ENCODE measurements at places on chromosomes 3 and 15.

- no peak for DNase-seq
Observed at GRCh38 chr15:101198800-101199199, 53.0 kb downstream of the CHSY1 start.

GRCh38 chr3:149507491-149508324, 33.2 kb downstream of the TM4SF4 start:
- no peak for DNase-seq

GRCh38 chr3:110070161-110070916, 733.0 kb upstream of the DPPA4 start:
- no peak for DNase-seq

DNA sequence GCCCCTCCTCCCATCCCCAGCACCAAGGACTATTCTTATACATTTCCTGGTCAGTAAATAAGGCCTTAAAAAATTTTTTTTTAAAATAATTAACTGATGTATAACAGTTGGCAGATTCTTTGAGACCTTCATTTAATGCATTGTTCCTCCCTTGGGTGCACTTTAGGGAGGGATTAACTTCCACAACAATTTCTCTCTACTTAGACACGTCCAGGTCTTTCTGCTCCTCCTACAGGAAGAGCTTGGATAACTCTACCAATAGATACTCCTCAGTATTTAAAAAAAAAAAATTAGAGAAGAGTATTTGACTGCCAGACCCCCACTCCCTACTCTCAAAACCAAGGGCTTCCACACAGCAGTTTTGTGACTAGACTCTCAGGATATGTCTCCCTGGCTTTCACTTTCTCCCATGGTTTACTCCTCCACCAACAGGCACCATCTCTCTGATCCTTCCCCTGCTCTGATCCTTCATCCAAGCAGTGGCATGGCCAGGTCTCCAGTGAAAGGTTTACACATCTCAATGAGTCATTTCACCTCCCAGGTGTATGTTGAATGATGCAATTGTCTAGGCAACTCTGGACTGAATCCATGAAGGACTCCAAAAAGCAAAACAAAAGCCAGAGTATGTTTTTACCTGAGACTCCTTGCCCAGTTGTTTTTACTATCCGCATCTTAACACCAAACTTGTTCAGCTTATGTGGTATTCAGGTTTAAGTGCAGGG, 7.4 kb downstream of the ZIC4 start:
- no peak for DNase-seq

DNA sequence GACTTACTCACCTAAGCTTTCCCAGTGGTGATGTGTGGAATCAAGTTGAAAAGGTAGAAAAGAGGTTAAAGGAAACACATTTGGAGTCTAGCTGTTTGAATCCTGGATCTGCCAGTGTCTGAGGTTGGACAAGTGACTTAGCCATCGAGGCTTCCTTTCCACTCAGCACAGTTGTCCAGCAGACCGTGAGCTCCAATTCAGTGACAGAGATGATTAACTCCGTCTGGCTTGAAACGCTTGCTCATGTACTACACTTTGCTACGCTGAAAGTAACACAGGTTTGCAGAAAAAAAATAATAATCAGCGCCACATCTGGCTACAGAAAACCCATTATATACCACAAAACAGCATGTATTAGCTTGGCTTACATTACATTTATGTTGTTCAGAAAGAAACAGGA, 364.9 kb upstream of the MCTP2 start:
- DNase-seq: no peak

GRCh38 chr3:52809662-52810377, 15.2 kb downstream of the ITIH3 start:
- no peak for DNase-seq

DNA sequence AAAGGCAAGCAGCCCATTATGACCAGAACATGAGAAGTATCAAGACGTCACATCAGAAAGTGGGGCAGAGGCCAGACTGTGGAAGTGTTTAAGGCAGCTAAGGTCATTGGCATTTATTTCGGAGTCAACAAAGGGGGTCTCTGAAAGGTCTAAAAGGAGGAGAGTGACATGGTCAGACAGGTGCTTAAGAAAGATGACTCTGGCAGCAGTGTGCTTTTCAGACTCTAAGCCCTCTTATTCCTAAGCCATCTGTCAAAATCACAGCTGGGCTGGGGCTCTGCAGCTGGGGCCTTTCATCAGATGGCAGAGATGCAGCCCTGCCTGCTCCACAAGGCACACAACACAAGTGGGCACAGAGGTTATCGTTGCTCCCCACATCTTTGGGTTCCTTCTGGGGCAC, 14.0 kb downstream of the FBXL22 start:
- DNase-seq: no peak

- peak; percentile 42 for DNase-seq
Observed at GRCh38 chr3:140051019-140051957, 116.3 kb downstream of the CLSTN2 start.

DNA sequence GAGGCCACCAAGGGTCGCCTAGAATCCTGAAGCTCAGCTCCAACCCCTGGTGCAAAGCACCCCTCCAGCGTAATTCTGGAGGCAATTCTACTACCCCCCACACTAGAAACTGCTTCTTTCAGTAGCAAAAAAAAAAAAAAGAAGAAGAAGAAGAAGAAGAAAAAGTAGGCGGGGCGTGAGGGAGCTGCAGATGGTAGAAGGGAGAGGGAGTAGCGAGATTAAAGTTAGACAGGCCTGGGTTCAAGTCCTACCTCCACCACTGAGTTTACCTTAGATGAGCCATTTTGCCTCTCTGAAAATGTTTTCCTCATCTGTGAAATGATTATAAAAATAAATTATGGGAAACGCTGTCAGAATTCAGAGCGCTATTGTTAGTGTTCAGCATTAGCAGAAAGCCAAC, 913 bp downstream of the FAM174B start:
- DNase-seq: no peak

GRCh38 chr15:85333132-85333831, 47.1 kb upstream of the AKAP13 start:
- no peak for DNase-seq

DNA sequence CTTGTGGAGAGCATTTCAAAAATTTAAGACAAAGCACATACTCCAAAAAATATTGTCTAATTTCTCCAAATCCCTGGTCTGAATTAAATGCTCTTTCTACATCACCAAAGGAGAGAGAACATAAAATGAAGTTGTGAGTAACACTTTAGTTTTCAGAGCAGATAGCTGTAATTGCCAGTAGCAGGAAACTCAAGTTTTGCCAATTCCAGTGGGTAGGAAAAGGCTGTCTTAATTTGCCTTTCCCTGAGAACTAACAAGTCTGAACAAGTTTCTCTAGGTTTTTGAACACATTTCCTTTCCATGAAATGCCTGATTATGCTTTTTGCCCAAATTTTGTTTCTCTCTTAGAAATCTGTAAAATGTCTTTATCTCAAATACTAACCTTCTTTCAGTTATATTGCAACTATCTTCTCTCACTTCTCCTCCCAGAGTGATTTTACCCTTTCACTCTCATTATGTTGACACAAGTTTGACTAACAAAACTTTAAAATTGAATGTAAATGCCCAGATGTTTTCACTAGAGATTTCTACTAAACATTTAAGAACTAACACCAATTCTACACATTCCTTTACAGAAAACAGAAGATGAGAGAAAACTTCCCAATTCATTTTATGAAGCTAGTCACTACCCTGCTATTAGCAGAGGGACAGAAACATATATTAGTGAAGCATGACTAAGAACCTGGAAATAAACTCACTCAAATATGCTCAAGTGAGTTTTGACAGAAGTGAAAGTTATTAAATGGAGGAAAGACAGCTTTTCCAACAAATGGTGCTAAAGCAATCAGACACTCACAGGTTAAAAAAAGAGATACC, 38.4 kb downstream of the RFX7 start:
- no peak for DNase-seq

DNA sequence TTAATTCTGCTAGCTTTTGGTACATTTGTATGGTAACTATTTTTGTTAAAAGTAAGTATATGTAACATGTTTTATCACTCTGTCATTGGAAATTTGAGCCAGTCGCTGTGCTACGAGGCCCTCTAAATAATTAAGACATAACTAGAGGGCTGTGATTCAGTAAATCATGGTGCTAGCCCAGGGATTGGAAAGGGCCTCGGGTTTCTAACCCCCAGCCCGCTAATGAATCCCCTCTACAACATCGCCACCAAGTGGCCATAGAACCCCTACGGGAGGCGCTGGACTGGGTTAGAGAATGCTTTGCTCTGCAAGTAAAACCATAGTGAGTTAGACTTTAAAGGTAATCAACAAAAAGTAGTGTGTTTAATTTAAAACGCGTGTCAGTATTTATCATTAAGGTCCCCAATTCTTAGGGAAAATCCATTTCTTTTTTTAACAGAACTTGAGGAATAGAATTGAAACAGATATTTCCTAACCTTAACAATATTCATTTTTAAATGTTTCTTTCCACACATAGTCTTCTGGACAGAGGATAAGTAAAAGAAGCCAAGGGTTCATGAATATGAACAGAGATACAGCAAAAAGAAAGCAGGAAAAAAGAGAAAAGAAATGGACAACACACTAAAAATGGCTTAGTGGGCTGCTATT, 744.7 kb downstream of the EPHA3 start:
- peak; percentile 47 for DNase-seq

- DNase-seq: no peak
Observed at GRCh38 chr3:56923526-56924224, 121.9 kb upstream of the ARHGEF3 start.

GRCh38 chr3:54957711-54958110, 29.9 kb upstream of the LRTM1 start:
- DNase-seq: no peak

- DNase-seq: peak; percentile 38
Observed at GRCh38 chr15:40247406-40247971, 8.6 kb downstream of the PAK6 start.

- no peak for DNase-seq
Observed at GRCh38 chr15:78065973-78066946, 11.3 kb downstream of the TBC1D2B start.

- DNase-seq: no peak
Observed at GRCh38 chr15:54149115-54149531, 170.9 kb downstream of the UNC13C start.

- no peak for DNase-seq
Observed at GRCh38 chr15:48609486-48609885, 36.0 kb downstream of the FBN1 start.

GRCh38 chr15:25455226-25455625, 16.4 kb upstream of the UBE3A start:
- DNase-seq: no peak

DNA sequence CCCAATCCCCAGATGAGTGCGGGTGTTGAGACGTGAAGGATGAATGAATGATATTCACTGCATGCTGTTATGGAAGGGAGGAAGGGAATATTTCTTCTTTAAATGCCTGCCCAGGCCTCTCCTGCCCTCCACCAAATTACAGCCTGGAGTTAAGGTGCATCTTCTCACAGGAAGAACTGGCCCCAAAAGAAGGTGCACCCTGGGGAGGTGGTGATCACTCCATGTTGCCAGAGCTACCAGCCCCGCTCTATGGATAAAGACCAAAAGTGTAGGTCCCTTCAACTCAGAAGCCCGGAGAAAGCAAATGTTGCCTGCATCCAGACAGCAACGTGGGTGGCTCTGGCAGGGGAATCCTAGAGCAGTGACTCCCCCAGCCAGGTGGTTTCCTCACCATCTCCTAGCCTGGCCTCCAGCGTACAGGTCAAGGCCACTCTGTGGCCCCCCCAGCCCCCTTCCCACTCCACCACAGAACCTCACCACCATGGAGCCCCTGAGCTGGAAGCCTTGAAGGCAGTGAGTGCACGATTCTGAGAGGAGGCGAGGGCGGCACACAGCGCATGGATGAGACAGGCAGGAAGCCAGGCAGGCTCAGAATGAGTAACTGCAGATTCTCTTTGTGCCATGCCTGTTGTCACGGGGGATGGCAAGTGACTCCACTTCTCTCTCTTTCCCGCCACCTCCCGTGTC, 3.5 kb upstream of the VIPR1 start:
- DNase-seq: peak; percentile 22

DNA sequence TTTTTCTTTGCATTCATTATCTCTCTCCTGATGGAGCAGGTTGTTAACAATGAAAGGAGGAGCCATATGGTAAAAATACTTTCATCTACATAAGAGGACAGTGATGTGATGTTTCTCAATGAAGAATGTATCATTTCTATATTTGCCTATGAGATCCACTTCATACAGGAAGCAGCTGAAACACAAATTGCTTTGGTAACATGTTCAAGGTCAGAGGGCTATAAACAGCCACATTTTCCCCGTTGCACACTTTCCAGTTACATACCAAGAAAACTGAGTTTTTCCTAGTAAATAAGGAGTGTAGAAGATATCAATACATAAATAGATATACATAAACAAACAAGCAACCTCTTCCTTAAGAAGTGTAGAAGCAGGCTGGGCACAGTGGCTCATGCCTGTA, 32.6 kb upstream of the GYG1 start:
- DNase-seq: no peak

GRCh38 chr3:42979044-42979972, at the start of gene GASK1A:
Gene GASK1A (plus strand): TSS chr3:42979311. CDS start chr3:42979643, 332 bp downstream.
- peak; percentile 86 for DNase-seq

DNA sequence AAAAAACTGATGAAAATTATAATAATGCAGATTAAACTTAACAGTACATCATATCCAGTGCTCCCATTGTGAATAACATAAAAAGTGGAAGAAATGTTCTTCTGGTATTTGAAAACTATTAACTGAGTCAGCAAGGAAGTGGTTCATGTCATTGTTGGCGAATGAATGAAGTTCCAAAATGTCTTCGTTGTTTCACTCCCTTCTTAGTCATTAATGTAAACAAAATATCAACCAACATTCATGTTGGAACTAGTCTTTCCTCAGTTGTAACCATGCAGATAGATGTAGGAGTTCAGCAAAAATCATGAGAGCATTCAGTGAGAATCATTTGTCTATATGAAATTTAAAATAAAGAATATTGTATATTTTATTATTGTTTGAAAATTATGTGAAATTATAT, 44.1 kb upstream of the ICE2 start:
- no peak for DNase-seq

DNA sequence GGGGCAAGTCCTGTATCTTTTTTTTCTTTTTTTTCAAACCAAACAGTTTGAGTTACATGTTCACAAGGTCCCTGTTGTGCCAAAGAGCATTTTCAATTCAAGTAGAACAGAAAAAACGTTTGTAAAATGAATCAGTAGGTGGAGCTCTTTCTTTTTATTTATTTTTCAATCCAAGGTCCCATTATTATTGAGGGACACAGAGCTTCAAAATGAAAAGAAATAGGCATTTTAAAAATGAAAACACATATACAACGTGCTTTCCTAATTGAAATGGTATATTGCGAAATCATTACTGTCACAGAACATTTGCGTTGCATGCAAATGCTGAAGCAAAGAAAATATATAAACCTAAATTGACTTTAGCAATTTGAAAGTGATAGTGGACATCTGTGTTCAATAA, 711.0 kb downstream of the MECOM start:
- DNase-seq: no peak

DNA sequence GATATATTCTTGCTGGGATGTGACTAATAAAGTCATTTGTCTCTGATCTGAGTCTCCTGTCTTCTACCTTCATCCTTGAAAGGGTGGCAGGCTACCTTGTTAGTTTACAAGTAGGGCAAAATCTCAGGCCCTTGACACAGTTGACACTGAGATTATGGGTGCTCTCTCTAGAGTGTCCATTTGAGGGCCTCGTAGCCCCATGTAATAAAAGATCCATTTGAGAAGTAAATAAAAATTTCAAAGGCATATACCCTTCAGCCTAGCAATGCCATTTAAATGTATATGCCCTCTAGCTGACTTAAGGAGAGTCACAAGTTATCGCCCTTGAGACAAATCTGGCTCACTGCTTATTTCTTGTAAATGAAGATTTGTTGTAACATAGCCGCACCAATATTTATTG, 98.6 kb downstream of the TCF12 start:
- no peak for DNase-seq

Data from H7 (cell line).